Stimulated activated CD4-positive, alpha-beta T cell treated with anti-CD3 and anti-CD28 coated beads, Interleukin-1b, Interleukin-23, amount 100 ng/mL, for 4 hours (primary cell): ENCODE measurements at places on chromosomes 2 and 18.

DNA sequence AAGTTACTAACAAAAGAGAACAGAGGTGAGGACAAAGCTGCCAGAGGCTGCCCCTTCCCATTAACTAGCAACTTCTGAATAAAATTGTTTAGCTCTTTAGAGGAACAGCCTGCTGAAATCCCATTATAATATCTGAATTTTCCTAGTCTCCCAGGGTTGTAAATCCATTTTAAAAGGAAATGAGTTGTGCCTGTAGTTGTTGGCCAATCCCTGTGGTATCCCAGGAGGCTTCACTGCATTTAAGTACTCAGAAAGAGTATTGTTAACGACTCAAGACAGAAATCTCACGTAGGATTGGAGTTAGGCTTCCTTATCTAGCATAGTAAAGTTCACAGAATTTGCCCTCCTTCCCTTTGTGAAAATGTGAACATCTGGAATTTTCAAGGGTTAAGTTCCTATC is 8.9 kb downstream of the LAPTM4A start:
- DNase-seq: no peak

- peak; percentile 93 for DNase-seq
Observed at GRCh38 chr2:61144697-61145268, 17.2 kb upstream of the C2orf74 start.

- no peak for DNase-seq
Observed at GRCh38 chr2:102137138-102137537, 5.4 kb upstream of the IL1R1 start.

- DNase-seq: no peak
Observed at GRCh38 chr18:48767090-48767690, 183.6 kb downstream of the SMAD7 start.

DNA sequence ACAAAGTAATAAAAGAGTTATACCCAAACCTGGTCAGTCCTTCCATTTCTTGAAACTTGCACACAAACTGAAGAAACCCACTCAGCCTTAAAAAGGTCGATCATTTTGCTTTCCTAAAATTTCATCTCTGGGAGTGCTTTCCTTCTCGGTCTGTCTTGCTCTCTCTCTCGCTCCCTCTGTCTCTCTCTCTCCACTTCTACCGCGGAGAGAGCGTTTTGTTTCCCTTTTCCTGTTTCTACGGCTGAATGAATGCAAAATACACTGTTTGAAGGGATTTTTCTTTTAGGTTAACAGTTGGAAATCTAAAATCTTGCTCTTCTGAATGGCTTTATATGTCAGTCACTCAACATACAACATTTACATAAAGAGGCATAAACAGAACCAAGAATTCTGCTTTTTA is 424.2 kb downstream of the TGIF1 start:
- DNase-seq: no peak

DNA sequence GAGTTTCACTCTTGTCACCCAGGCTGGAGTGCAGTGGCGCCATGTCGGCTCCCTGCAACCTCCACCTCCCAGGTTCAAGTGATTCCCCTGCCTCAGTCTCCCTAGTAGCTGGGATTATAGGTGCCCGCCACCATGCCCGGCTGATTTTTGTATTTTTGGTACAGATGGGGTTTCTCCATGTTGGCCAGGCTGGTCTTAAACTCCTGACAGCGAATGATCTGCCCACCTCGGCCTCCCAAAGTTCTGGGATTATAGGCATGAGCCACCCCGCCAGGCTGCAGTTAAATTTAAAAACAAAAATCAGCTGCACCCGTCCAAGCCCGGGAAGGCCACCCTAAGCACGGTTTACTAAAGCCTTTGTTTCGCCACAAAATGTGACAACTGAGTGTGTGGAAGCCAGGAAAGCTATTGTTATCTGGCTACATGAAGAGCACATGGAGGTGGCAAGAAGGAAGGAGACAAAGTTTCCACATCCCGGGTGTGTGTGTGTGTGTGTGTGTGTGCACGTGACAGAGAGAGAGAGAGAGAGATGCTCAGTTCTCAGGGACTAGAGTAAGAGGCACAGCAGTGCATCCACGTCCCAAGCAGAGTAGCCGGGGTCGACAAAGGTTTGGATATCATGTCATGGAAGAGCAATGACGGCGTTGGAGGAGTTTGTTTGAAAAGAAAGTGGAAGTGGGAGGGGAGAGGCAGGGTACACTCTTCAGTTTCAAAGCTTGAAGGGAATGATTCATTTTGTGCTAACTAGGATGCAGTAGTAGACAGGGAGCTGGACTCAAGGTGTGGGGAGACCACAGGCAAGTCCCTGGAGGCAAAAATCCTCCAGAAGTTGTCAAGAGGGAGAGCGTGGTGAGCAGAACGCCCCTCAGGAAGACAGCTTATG is 20.1 kb downstream of the INPP5D start:
- no peak for DNase-seq

GRCh38 chr2:235709124-235709813 is 215.4 kb downstream of the AGAP1 start:
- DNase-seq: no peak

DNA sequence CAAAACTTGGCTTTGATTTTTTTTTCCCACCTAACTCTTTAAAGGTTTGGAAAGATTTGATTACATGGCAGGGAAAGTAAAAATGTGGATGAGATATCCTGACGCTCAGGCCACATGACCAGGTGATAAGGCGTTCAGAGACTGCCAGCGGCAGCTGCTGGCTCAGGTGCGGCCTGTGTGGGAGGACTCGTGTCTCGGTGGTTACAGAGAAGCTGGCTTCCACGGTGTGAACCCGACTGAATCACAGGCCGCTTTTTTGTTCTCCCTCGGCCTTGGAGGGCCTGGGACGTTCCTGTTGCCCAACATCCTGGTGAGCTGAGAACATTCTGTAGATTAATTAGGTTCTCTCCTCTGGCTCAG is 124.2 kb upstream of the ZNF516 start:
- DNase-seq: no peak

GRCh38 chr2:57880967-57881366 is 165.6 kb upstream of the VRK2 start:
- no peak for DNase-seq

DNA sequence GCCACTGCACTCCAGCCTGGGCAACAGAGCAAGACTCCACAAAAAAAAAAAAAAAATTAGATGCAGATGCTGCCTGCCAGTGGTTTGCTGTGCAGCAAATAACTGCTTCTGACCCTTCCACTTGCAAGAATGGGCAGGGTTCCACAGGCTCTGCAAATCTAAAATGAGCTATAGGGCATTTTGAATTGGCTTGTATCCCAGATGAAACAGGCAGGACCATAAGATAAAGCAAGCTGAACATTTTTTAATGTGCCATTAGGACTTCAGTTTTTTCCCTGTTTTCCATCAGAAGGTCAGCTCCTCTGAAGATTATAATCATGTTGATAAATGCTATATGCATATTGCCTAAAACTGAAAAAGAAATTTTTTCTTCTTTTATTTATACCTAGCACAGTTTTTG is 15.7 kb upstream of the FZD7 start:
- DNase-seq: no peak

- DNase-seq: no peak
Observed at GRCh38 chr18:10851824-10852319, 297.5 kb downstream of the PIEZO2 start.

DNA sequence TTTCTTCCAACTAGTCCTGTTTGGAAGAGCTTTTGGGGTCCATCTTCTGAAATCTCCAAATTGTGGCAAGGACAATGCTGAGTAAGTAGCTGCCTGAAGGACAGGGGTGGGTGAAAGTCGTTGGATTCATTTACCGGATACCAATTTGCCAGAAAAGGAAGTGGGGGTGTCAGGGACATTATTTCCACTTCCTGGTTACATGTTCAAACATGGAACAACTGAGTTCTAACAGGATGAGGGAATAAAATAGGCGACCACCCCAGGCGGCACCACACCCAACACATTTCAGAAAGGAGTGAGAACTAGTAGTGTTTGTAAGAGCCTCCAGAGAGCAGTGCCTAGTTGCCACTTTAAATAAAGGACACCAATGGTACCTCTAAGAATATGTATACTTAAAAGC is 158.6 kb upstream of the SERTAD2 start:
- DNase-seq: no peak

DNA sequence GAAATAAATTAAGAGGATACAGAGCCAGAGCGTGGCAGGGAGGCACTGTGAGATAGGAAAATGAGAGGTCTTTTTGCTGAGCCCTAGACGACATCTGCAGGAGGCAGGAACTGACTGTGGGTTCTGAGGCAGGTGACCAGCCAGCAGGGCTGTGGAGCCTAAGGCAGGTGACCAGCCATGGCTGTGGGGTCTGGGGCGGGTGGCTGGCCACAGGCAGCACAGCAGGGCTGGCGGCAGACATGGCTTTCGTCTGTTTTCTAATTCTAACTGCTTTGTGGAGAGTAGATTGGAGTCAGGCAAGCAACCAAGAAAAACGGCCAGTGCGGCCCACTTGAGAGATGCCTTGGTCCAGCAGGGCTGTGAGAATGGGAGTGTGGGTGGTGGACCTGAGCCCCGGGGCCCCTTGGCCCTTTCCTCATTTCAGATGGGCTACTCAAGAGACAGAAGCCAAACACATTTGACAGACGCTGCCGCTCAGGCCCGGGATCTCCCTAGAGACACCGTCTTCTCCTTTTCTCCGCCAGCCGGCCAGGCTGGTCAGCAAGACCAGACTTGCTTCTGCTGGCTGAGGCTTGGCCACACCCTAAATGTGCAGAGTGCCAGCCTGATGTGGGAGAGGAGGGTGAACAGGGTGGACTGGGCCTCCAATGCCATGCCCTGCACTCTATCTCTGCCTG is 19.7 kb upstream of the GNAL start:
- no peak for DNase-seq
